Stimulated activated CD4-positive, alpha-beta T cell treated with anti-CD3 and anti-CD28 coated beads, Interleukin-1b, Interleukin-23, amount 100 ng/mL, for 1 hour (primary cell): ENCODE measurements at places on chromosomes 2 and 18.

GRCh38 chr2:235757212-235757611 lies 263.4 kb downstream of the AGAP1 start:
- no peak for DNase-seq

- no peak for DNase-seq
Measured at GRCh38 chr2:68280348-68280747, 28.0 kb upstream of the PPP3R1 start.

GRCh38 chr18:74982946-74983635 lies 225.8 kb downstream of the PTGR3 start:
- DNase-seq: no peak

DNA sequence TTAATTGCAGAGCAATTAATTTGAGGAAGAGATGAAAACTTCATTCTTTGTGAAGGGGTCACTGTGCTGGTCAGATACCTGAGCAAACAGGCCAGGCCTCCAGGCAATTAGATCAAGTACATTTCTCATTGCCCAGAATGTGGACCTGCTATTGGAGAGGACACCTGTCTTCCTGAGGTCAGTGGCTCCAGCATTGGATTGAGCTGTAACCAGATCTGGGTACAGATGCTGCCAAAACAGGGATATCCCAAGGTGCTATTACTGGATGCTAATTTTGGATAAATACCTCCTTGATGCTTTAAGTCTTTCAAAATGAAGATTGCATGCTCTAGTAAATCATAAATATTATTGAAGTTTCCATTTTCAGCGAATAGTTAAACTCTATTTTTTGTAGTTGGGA lies 131.5 kb downstream of the FAM161A start:
- DNase-seq: no peak

DNA sequence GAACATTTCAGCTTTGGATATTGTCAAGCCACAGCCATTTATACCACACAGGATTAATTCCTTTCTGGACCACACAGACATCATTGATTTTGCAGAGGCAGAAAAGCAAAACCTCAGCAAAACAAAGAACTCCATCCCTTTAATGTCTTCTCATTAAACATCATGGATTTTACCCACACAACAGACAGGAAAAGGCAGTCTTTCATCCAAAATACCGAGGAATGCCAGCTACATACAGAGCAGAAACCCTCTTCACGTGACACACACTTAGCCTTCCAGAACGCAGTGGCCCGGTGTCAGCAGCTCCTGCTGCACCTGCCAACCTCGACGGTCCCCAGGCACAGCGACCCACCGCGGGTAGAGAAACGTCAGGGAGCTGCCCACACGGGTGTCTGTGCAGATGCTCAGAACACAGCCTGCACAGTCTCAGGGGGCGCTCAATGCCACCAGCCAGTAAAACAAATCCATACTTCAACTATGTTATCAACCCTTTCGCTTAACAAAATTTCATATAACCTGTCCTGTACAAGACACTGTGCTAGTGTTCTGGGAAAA lies 304.5 kb downstream of the EIPR1 start:
- DNase-seq: no peak

- no peak for DNase-seq
Measured at GRCh38 chr2:119106301-119106897, 52.2 kb downstream of the C1QL2 start.

GRCh38 chr2:222572264-222572721 lies 83.6 kb downstream of the FARSB start:
- no peak for DNase-seq

DNA sequence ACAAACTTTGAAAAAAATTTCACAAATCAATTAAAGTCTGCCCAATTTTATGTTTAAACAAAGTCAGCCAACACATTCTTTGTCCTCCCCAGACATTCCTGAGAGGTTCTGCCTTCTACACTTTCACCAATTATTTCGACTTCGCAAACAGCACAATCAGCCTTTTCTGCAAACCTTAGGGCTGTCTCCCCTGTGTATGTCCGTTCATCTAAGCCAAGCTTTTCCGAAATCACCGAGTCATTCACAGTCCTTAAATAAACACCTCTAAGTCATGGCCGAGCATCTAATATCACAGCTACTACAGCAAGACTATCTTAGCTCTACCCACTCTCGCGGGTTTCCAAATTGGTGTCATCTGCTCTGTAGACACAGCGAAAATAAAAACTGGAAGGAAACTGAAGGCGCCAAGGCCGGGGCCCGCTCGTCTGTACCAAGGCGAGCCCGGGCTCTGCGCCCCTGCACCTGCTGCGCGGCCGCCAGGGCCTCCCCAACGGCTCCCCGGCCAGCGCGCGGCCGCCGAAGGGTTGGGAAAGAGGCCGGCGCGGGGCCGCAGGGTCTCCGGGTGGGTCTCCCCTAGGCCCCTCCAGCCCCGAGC lies 730 bp downstream of the ODC1 start:
- DNase-seq: no peak

DNA sequence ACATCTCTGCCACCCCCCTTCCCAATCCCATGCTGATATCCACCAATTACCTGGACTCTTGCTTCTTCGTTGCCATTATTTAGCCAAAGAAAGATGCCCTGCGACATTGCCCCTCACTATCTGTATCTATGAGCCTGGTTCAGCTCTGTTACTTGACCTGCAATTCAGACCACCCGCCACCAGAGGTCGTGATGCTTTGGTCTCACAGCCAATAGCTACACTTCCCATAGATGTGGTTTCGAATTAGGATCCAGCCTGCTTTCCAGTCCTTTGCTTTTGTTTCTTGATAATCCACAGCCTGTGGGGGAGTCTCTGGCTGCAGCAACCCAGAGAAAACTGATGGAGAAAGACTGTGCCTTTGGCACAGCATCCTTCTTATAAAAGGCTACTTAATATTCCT lies 239.4 kb downstream of the KLHL29 start:
- DNase-seq: no peak

DNA sequence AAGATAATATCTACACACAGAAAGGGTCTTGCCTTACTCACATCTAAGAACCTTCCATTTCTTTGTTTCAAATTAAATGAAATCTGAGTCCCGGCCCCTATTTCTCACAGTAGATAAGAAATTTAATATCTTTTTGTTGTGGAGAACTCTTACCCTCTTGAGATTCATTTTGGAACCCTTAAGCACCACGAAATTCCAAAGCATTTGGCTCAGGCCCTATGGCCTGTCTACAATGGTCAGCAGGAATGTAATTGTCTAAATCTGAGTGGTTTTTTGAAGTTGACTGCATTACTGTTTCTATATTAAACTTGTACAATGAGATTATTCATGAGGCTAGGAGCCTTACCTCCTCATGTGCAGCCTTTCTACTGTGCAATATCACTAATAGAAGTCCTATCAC lies 723.3 kb downstream of the TSN start:
- no peak for DNase-seq

DNA sequence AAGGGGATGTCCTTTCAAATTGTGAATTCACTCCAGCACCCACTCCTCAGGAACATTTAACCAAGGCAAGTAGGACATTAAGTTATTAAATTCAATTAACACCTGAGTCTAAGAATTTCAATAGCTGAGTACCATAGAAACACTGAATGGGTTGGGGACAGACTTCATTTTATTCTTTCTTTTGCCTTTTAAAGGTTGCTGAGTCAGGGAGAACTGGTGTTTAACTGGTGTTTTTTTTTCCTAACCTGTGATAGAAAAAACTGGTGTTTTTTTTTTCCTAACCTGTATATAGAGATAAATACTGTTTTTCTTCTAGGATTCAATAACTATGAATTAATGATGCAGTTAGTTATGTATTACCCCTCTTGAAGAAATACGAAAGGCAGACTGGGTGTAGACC lies 38.9 kb downstream of the TTC27 start:
- DNase-seq: no peak
